ENCODE measurements at places on chromosomes 3 and 15.

DNA sequence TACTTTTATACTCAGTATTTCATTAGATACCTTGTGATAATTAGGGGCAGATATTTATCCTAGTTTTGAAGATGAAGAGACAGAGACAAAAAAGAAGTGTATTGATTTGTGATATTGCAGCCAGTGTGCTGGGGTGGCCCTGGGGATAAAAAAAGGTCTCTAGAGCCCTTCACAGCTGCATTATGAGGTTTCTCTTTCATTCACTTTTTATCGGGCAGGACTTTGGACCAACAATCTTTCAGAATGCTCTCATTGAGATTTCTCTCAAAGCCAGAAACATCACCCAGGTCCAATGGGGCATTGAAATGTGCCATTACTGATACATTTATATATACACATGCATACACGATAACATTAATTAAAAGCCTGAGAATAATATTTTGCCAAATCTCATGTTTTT, 20.5 kb upstream of the SELENOT start:
- DNase-seq = no peak

- no peak for DNase-seq
Measured at GRCh38 chr3:183743231-183743630, 45.6 kb downstream of the YEATS2 start.

DNA sequence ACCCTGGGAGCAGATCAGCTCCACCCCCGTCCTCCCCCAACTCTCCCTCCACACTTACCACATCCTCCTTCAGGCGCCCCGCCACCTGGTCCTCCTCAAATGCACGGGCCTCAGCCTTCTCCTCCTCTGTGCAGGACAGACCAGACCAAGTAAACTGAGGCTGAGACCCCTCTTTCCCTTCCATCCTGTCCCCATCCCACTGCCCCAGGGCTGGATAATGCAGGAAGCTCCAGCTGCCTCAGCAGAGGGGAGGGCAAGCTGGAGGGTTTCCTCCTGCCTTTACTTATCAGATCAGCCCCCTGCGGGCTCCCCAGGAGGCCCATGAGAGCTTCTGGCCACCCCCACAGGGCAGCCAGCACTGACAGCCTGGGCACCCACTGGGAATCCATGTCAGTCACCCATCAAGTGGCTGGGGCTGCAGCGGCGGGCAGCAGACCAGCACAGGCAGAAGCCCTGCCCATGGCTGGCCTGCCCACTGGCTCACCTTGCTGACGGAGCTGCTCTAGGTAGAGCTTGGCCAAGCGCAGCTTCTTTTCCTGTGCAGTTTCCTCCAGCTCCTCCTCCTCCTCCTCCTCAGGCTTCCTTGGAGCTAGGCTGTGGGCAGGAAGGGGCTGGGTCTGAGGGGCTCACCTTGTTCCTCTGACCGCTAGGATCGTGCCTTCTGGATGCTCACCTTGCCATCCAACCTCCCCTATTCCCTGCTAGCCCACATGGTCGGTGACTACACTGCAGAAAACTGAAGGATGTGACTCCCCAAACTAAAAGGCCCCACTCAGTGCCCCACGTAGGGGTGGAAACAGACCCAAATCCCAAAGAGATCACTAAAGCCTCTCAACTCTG, 3.9 kb downstream of the RRP9 start:
- no peak for DNase-seq

DNA sequence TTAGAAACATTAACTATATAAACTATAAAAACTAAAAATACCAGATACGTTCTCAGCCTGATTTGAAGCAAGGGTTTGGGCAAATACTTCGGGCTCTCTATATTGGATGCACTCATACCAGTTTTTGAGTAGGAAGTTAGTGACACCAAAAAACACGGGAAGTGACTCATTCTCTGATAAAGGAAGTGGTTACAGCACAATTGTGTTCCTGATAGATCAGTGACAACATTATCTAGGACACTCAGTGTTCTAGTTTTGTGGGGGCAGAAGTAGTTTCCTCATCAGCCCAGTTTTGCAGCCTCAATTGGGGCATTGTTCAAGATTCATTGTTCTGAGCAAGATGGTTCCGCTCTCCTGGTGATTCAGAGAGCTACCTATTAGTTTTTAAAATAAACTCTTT, 469.6 kb upstream of the DPPA4 start:
- DNase-seq = peak; percentile 25

GRCh38 chr3:113088616-113089015, 97.8 kb downstream of the GTPBP8 start:
- no peak for DNase-seq

DNA sequence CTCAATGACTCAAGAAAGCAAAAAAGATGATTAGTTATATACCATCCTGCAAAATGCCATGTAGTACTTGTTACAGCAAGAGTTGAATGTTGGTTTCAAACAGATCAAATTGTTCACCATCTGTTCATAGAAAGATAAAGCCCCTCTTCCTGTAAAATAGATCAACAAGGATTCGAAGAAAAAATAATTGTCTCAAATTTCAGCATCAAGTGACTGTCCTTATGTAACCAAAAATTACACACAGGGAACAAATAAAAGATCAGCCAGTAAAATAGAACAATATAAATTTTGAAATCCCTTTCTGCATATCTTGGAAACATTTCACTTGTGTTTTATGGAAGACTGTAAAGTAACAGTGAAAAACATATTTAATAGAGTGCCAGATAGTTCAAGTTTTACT, 165.1 kb upstream of the STAC start:
- no peak for DNase-seq

DNA sequence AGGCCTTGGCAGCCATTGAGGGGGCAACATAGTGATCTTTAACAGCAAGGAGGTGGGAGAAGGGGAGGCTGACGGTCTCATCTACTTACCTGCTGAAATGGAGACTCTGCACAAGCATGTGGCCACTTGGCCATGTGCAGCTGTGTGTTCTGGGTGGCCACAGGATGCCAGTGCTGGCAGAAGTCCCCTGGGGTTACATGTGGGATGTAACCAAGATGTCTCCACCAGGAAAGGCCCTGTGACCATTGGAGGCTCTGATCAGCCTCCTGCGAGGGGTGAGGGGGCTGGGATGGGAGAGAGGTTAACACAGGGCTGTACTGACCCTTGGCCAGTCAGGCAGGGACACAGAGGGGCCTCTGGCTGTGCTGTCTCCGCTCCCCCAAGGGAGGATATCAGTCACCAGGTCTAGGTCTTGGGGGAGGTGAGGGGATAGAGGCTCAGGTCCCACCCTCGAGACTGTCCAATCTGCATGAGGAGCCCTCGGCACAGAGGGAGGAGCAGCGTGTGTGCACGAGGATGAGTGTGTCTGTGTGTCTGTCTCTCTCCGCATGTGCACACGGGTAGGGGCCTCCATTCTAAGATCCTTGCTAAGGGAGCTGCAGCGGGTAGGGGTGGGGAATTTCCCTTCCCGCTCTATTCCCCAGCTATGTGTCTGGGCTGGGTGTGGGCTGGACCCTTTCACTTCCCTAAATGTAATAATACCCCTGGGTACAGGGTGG, 19.5 kb downstream of the PRKCD start:
- no peak for DNase-seq

DNA sequence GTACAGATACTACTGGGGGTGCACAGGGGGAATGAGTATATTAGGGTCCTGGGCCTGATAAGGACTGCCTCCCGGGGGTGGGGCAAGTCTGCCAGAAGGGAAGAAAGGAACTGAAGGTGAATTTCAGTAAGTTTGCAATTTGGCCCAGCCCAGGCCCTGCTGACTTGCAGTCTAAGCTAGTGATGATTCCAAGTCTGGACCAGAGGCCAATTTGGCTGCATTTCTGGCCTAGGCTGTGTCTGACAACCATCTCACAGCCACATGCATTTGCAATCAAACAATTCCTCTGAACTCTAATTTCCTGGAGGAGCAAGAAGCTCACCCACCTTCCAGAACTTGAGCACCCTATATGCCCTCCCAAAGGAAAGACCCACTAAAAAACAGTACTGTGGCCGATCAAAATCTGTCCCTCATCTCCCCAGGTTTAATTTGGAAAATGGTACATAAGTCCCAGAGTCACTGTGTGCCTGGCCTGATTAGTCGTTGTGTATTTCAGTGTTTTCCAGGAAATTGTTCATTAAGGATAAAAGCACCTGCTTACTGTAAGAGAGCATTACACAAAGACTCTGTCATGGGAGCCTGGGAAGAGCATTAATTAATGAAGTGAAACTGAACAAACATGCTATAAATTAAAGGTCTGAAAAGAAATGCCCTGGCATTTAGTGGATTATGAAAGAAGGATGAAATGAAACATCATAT, 114.5 kb downstream of the MEGF11 start:
- no peak for DNase-seq

DNA sequence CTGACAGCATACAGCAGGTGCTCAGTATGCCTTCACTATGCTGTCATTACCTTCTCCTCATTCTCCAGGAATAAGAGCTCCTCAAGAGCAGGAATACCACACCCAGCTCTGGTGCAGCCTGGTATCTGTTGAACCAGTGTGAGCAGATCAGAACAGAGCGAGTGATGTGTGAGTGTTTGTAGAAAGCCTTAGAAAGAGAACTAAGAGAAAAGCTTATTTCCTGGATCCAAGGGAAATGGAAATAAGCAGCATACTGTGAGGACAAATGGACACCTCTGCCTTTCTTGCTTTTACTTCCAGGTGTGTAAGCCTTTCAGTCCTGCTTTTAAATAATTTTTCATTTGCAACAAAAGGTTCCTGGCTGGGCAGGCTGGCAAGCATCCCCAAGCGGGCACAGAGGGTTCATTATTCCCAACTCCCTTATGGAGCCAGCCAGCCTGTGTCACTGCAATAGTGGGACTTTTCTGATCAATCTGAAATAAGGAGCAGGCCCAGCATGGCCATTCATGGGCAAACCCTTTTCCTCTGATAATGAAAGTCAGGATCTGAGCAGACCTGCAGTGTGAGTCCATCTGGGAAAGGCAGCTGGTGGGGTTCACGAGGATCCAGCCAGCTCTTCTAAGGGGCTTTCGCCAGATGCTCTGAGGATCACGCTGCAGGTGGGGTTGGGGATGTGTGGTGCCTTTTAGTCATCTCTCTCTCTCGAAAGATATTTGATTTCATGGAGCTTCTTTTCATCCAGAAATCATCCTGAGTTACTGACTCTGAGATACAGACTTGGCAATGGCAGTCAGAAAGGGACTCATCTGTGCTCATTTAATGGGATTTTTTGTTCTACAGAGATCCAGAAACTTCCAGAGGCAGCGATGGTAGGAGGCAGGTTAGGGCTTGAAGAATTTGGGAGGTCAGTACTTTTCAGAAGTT, 594.9 kb upstream of the CFAP20DC start:
- DNase-seq = no peak

GRCh38 chr3:159237226-159237625, 435.4 kb downstream of the MFSD1 start:
- no peak for DNase-seq

- no peak for DNase-seq
Measured at GRCh38 chr15:98123834-98124233, 163.3 kb downstream of the ARRDC4 start.

- DNase-seq = peak; percentile 77
Measured at GRCh38 chr3:184513276-184514170, 48.1 kb upstream of the EPHB3 start.

- DNase-seq = peak; percentile 50
Measured at GRCh38 chr3:183178833-183179549, 16.5 kb upstream of the LAMP3 start.

DNA sequence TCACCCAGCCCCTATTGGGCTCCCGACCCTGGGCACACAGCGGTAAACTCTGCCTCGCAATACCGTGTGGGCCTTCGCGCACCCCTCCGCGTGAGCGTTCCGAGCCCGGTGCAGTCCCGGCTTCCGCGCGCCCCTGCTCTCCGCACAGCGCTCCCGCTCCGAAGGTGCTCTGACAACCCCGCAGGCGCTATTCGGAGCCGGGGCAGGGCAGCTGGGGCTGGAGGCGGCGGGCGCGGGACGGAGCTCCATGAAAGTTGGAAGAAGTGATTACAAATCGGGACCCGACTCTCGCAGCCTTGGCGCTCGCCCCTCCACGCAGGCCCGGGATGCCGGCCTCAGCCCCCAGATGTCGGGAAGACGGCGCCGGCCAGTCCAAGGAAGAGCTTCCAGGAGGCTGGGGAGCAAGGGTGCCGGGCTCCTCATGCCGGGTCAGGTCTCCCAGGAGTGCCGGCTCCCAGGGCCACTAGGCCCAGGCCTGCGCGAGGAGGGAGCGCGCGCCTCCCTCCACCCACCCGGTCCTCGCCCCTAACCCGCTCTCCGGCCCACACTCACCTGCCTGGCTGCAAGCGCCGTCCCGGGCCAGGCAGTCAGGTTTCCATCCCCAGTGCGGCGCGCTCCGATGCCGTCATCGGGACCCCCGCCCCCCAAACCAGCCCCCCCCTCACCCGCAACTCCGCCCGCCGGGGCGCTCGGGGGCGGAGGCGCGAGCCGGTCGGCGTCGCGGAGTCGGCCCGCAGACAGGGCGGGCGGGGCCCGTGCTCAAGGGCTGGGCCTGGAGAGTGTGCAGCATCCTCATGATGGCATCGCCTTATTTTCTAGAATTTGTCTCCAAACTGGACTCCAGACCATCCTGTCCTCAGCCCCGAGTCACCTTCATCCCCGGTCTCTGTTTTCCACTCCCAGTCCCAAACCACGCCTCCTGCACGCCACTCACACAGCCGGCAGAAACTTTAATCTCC, at the start of gene KIF7:
TSS of gene KIF7 (minus strand) at position 621 of the 959 bp plus-strand sequence. CDS start 2,537 bp downstream, outside the sequence.
- DNase-seq = no peak

- no peak for DNase-seq
Measured at GRCh38 chr3:76065964-76066363, 280.6 kb upstream of the ZNF717 start.

DNA sequence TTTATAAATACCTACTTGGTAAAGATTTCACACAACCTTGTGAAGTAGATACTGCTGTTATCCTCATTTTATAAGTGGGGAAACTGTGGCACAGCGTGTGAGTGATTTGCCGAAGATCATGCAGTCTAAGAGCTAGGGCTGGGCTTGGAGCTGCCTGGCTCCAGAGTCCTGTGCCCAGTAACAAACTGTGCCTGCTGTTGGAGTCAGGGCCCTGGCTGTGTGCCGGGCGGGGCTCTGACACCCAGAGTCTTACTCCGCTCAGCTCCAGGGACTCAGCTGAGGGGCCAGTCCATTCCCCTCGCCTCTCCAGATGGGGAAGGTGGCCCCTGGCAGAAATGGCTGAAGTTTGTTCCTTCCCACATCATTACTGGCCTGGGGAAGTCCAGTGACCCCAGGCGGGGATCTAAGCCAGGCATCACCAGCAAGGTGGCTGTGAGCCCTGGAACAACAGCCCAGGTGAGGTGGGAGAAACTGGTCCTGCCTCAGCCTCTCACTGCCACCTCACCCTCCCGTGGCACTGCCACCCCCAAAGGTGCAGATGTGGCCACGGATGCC, 17.3 kb upstream of the PLXNA1 start:
- DNase-seq = no peak

DNA sequence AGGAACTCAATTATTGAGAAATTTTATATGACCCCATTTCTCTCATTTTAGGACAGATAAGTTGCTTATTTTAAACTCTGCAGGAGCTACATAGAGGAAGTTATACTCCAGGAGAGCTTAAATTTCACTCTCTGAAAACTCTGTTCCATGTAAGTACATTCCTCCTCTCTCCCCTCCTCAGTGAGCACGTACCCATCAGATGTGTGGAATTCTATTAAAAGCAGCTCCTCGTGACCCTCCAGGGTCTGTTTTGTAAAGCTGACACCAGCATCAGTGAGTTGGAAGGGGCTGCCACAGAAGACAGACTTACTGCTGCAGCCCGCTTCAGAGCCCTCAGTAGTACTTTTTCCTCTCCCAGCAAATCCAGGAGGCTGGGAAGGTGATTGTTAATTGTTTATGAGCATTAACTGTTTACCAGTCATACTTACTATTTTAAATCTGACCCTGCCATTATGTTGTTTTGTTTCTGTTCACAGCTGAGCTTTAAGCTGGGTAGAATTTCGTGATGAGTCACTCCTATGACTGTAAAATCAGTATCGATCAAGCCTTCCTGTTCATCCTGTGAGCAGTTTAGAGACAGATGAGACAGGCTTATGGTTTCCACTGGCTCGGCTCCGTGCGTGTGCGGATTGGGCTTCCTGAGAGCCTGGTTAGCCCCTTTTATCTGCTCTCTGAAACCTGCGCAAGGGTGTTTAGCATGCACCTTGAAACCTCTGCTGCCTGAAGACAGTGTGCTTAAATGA, 20.4 kb downstream of the IGF1R start:
- peak; percentile 7 for DNase-seq
